KG1 (cell line): ENCODE measurements at places on chromosomes 1 and 21.

DNA sequence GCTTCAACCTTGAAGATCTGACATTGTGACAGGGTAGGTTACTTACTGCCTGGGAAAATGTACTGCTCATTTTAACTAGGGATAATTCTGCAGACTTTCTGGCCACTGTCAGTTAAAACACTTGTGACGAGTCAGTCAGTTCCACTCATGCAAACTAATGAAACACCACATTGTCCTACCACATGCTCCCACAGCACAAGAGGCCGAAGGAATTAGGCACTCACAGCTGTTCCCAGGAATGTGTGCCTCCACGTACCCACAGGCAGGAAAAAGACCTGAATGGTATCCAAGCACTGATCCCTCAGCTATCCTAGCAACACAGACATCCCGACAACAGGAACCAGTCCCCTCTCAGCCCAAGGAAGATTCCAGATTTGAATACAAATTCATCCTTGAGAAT lies 12.3 kb downstream of the BCAR3 start:
- DNase-seq: no peak

- DNase-seq: no peak
These were observed 250.3 kb upstream of the SGIP1 start for GRCh38 chr1:66283622-66284041.

GRCh38 chr1:109799445-109799844 lies 35.7 kb upstream of the EPS8L3 start:
- no peak for DNase-seq

- no peak for DNase-seq
These were observed 254.8 kb downstream of the LTN1 start for GRCh38 chr21:28737674-28738419.

- no peak for DNase-seq
These were observed 115.7 kb downstream of the GRIK3 start for GRCh38 chr1:36918604-36919003.
